HL-60 (cell line): ENCODE measurements at places on chromosomes 12 and 14.

GRCh38 chr12:98725476-98726247, 80.6 kb downstream of the APAF1 start:
- peak; percentile 30 for DNase-seq

DNA sequence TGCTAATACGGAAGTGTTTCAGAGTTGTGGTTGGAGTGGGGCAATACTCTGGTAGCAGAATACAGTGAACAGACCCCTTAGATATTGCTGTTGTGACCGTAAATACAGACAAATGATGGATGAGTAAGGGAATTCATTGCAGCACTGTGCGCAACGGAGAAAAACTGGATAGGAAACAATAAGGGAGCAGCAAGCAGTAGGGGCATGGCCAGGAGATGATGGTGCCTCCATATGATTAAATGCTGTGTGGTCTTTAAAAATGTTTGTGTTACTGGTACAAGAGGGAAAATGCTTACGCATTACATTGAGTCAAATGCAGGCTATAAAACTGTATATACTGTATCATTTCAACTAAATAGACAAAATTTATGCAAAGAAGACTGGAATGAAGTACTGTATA, 61.6 kb downstream of the EML1 start:
- no peak for DNase-seq

DNA sequence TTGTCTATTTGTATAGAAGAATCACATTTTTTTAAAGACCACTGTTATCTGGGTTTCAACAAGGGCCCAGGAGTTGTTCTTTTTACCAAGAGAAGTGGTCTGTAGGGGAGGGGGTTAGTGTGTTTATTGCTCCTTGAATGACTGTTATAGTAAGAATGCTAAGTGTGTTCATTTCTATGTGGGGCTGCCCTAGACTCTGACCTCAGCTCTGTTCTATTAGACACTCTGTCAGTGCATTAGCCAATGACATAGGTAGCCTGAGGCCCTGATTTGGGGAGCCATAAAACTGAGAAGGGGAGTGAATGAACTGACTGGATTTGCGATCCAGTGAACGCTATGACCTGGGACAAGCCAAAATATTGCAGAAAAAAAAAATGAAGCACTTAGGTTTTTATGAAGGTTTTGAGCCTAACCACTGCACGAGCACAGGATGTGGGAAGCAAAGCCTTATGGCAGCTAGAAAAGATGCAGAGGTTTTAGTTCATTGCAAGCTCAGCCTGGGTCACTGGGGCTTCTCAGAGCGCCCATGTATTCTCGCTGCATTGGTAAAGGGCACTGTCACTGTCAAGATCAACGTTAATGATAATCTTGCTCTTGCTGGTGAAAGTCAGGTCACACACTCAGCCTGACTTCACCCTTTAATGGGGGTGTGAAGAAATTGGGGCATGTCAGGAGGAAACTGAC, 63.8 kb downstream of the PRKCH start:
- DNase-seq = no peak

GRCh38 chr14:61456720-61457119, 135.3 kb downstream of the PRKCH start:
- DNase-seq = peak; percentile 78

- no peak for DNase-seq
Measured at GRCh38 chr14:55957950-55958349, 160.3 kb upstream of the PELI2 start.

DNA sequence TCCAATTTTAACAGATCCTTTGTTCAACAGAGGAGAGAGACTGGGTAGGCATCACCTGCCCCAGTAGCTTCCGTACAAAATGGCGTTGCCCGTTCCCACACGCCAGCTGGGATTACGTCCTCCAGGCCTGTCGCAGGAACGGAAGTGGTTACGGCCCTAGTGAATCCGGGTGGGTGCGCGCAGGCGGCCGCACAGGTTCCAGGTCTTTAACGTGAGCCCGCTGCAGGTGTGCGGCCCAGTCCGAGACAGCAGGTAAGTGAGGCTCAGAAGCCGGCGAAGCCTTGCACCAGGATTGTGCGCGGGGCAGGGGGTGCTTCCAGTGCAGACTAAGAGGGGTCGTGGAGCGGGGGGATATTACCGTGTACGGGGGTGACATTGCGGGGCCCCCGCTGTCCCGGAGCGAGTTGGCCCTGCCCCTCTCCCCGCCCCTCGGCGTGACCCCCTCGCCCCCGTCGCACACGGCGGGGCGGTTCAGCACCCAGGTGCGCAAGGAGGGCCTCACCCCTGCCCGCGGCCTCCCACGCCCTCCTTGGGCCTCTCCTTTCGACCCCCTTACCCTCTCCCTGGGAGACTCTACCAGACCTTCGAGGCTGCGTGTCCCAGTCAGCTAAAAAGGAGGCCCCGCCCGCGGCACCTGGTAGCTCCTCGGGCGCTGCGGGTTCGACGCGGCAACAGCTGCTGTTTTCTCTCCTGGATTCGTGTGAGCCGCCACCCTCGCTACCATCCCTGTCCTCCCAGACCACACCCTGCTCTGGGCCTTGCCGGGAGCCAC, at the start of gene EXD2:
Gene EXD2 (plus strand): TSS at position 159 of the 772 bp plus-strand sequence. CDS start 17,973 bp downstream, outside the sequence.
- DNase-seq = peak; percentile 36
